ENCODE measurements at places on chromosomes 5 and 9. TPM values are rescaled to one million over a fixed set of nuclear protein-coding genes. Genes with fewer than 3 reads are reported as not detected.

DNA sequence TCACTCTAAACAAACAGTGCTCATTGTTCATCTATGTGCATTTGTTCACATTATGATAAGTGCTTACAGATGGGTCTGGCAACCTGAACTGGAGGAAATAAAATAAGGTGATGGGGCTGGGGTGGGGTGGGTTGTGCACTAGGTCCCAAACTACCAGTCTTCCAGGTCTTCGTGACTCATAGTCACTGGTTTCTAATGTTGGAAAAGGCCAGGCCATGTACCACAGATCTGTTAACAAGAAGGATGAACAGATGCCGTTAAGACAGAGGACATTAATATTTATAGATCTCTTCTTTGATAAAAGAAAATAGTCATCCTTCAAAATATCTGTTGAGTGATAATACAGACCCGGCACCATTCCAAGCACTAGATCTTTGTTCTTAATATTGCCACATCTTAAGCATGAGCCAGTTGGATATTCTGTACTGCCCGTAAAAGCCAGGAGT lies 71.4 kb upstream of the STARD4 start:
- DNase-seq = no peak

- no peak for DNase-seq
Observed at GRCh38 chr5:68435611-68436010, 220.1 kb downstream of the PIK3R1 start.

KIF24 gene
- 6.7 TPM for total RNA-seq

ORM1 gene
- total RNA-seq = not detected

GRCh38 chr5:149656576-149657182 lies 73.4 kb upstream of the PPARGC1B start:
- DNase-seq = no peak

TMC1 gene
- total RNA-seq = not detected

- no peak for DNase-seq
Observed at GRCh38 chr9:114777821-114778609, 27.8 kb downstream of the TNFSF15 start.

PCDHGC5 gene
- 0.42 TPM for total RNA-seq

CACNA1B gene
- total RNA-seq = 0.03 TPM

DNA sequence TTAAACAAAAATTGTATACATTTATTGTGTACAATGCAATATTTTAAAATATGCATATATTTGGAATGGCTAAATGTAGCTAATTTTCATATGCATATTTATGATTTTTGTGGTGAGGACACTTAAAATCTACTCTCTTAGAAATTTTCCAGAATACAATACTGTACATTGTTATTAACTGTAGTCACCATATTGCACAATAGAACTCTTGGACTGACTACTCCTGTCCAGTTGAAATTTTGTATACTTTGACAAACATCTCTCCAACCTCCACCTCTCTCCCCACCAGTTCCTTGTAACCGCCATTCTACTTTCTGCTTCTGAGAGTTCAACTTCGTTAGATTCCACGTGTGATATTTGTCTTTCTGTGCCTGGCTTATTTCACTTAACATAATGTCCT lies 49.2 kb upstream of the TAF11L2 start:
- DNase-seq = no peak

All from foreskin keratinocyte (primary cell).